ENCODE measurements at places on chromosomes 5 and 9. TPM values are rescaled to one million over a fixed set of nuclear protein-coding genes. Genes with fewer than 3 reads are reported as not detected.

DNA sequence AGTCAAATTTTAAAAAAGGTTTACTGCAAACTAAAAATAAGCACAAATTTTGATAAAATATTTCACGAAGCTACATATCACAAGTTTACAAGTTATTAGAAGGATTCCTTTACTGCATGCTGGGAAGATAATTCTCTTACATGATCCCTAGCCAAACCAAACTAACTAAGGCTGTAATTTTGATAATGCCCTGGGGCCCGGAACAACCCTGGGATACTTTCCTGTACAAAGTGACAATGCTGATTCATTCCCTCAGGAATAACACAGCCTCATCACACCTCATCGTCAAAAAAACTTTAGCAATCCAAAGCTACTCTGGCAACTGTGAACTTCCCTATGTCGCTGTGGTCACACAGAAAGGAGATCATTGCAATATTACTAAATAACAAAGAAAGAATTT, 402.9 kb downstream of the RAB3C start:
- no peak for DNase-seq

Gene PKD2L2
- not detected for total RNA-seq

- no peak for DNase-seq
These were observed 58.2 kb downstream of the PHF2 start for GRCh38 chr9:93634311-93635185.

Gene UGCG
- 46.5 TPM for total RNA-seq
